ENCODE measurements at places on chromosomes 7 and 10.

GRCh38 chr7:30598121-30598876, 3.6 kb downstream of the GARS1 start:
- DNase-seq, result no peak

DNA sequence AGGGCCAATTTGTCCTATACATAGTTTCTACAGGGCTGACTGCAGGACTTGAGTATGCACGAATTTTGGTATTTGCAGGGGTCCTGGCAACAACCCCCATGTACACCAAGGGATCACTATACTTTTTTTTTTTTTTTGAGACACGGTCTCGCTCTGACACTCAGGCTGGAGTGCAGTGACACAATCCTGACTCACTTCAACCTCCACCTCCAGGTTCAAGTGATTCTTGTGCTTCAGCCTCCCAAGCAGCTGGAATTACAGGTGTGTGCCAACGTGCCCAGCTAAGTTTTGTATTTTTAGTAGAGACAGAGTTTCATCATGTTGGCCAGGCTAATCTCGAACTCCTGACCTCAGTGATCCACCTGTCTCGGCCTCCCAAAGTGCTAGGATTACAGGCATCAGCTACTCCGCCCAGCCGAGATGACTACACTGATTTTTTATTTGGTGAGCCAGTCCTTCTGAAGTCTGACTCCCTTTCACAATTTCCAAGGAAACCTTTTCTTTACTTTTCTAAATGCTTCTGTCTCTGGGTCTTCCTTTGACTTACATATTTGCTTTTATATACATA, 19.8 kb downstream of the CFAP70 start:
- no peak for DNase-seq

- no peak for DNase-seq
Observed at GRCh38 chr7:24670782-24671181, 86.5 kb downstream of the GSDME start.

- DNase-seq, result no peak
Observed at GRCh38 chr7:36507475-36508440, 118.1 kb downstream of the ANLN start.

- DNase-seq, result no peak
Observed at GRCh38 chr7:105759670-105760550, 116.5 kb downstream of the ATXN7L1 start.

DNA sequence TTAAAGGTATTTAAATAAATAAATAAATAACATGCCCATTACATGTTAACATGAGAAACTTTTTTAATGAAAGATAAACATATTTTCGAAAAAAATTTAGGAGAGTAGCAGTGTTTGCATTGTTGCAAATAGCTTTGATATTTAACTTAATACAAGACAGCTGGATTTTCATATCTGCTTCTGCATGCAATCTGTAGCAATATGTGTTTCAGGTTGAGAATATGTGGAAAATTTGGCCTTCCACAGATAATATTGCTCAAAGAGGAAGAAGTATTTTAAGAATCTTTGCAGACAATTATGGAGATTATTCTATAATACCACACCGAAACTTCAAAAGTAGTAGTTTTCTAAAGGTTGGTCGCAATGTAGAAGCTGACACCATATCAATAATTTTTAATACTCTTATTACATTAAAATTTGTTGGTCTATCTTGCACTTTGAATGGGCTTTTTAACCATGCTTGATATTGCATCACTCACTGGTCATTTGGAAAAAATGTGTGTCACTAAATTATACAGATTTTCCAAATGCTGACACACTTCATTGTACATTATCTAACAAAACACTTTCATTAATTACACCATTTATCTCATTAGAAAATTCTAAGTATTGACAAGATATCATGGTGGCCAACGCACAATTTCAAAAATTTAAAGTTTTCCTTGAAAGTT, 229.8 kb upstream of the HDAC9 start:
- no peak for DNase-seq

- no peak for DNase-seq
Observed at GRCh38 chr10:13613519-13613918, 26.8 kb downstream of the PRPF18 start.

GRCh38 chr10:121696854-121697253, 98.6 kb upstream of the FGFR2 start:
- no peak for DNase-seq

GRCh38 chr10:120691625-120692024, 159.5 kb upstream of the WDR11 start:
- no peak for DNase-seq

GRCh38 chr10:1083581-1083980, 27.4 kb downstream of the WDR37 start:
- DNase-seq, result no peak

DNA sequence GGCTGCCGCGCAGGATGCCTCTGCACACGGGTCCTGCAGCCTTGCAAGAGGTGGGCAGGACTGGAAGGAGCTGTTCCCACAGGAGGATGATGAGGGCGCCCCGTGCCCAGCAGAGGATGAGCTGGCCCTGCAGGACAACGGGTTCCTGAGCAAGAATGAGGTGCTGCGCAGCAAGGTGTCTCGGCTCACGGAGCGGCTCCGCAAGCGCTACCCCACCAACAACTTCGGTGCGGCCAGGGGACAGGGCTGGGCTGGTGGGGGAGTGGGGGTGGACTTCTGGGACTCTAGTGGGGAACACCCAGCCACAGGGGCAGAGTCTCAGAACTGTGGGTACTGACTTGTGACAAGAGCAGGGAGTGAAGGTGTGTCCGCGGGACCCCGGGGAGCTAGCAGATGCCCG, 16.0 kb downstream of the ZFYVE27 start:
- no peak for DNase-seq

DNA sequence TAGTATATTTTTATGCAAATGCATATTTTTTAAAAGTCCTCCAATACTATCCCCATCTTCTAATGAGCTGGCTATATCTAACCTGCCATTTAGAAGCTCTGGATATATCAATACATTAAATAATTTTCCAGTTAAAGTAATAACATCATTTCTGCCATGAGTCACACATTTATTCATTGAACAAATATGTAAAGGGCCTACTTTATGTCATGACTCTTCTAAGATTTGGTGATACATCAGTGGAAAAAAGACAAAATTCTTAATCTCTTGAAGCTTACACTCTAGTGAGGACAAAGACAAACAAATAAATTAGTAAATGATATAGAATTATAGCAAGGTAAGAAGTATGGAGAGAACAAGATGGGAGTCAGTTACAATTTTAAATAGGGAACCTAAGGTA, 716.8 kb upstream of the LRRTM3 start:
- DNase-seq, result no peak

GRCh38 chr7:27188386-27189294, 3.6 kb upstream of the HOXA11 start:
- DNase-seq, result no peak

GRCh38 chr10:124691421-124692099, 52.6 kb downstream of the FAM53B start:
- no peak for DNase-seq

GRCh38 chr10:77578583-77579227, 58.9 kb downstream of the KCNMA1 start:
- DNase-seq, result no peak

DNA sequence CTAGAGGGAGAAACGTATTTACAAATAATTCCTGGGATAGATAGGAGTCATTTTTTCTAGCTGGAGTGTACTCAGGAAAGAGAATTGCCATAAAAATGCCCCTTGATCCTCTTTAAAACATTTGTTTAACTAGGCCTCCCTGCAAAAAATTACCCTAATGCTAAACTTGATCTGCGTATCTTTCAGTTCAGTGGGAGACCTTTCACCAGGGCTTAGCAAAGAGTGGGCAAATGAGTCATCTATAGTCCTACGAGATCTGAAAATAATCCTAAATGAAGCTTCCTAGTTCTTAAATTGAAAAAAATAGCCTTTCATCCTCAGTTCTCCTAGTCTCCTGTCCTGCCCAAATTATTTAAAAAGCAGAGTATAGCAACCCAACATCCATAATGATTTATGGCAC, 198.6 kb upstream of the FRMD4A start:
- no peak for DNase-seq

GRCh38 chr10:58488921-58489320, 23.8 kb upstream of the BICC1 start:
- DNase-seq, result no peak

- DNase-seq, result no peak
Observed at GRCh38 chr7:88377434-88377833, 70.7 kb upstream of the STEAP4 start.

- no peak for DNase-seq
Observed at GRCh38 chr7:11726001-11726793, 105.8 kb downstream of the THSD7A start.

DNA sequence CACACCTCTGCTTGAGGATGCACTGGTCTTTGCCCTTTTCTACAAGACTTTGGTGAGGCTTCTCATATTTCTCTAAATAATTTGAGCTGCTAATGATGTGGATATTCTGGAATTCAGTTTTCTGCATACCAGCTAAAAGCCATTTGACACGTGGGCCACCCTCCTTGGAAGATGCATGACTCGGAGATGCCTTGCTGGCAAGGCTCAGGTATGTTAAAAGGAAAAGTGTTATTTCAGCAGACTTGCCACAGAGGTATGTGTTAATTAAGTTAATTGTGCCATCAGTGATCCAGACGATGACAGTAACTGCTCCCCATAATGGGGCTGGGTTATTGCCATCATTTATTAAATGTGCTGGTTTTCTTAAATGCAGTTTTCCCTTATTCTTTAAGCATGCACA, 8.8 kb upstream of the GFRA1 start:
- no peak for DNase-seq

DNA sequence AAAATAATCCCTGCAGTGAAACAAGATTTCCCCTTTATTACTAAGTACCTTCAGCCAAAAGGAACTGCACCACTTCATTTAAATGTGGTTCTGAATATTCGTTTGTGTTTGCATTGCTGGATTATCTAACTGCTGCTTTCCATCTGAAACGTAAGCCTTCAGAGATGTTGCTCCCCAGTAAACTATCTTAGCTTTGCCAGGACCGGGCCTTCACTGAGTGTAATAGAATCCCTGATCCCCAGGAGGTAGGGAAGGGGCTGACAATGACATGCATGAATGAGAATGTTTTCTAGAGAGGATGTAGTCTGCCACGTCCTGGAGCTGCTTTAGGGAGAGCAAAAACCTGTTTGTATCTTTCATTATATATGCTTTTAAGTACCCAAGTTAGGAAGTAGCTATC, 19.5 kb upstream of the INSYN2A start:
- no peak for DNase-seq

DNA sequence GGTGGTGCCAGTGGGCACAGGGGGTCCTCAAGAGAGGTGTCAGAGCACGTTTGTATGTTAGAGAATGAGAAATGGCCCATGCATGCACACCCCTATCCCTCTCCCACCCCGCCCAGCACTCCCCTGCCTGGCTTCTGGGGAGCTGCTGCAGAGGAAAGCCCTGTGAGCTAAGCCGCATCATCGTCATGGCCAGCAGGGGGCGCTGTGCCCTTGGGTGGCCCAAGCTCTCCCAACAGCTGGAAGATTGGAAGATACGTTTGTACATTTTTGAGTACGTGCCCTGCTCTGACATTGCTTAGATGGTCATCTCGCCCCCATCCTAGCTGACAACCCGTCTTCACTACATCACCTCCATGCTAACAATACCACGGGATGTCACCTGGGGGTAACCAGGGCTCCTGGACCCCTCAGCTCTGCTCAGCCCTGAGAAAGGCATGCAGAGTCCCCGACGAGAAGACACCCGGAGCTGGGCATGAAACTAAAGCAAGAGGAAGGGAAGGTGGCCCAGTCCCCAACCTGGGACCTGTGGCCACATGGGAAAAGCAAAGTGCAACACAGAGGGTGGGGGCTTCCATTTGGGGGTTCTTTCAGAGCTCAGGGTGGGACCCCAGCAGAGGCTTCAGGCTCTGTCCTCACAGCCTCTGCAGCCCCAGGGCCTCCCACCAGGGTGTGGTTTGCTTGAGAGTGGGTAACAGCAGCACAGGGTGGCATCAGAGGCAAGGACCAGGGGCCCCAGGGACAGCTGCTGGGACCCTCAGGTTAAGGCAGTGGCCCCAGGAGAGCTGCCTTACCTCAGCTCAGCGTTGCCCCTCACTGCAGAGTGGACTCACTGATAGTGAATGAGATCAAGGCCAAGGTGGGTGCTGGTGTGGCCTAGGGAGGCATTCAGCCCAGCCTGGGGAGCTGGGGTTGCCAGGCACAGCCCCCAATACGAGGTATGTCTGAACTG, 136.6 kb downstream of the PTPN20 start:
- peak; percentile 43 for DNase-seq

GRCh38 chr7:84633-85020, 107.7 kb upstream of the FAM20C start:
- DNase-seq, result no peak

DNA sequence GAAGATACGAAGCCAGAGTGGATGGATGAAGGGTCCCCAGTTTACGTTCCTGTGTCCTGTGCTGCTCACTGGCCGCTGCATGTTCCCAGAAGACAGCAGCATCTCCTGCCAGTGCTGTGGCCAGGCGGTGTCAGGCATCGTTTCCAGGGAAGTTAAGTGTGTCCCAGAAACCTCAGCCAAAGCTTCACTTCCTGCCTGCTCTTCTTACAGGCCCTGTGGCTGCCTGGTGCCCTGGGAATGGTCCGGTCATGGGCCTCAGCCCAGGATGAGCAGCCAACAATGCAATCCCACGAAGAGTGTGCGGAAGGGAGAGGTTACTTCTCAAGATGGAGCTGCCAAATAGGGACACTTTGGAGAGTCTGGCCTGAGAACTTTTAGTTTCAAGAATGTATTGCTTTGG, 99.7 kb upstream of the TARP start:
- no peak for DNase-seq

GRCh38 chr10:11450427-11450826, 161.0 kb downstream of the USP6NL start:
- no peak for DNase-seq

DNA sequence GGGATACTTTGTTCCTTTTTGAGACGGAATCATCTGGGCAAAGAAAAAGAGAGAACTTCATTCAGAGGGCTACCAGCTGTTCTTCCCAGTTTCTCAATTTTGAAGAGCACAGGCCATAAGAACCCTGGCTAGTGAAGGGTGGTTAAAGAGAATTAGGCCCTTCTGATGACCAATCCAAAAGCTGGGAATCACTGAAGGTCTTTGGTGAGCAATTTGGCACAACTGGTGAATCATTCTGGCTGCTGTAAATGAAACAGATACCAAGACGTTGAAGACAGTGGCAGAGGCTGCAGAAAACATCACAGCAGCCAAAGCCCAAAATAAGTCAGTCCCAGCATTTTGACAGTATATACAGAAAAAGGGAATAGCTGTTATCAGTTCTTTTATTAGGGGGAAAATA, 5.1 kb downstream of the RAPGEF5 start:
- no peak for DNase-seq

GRCh38 chr7:28986765-28987110, 28.6 kb upstream of the TRIL start:
- no peak for DNase-seq

GRCh38 chr10:11096422-11096821, 78.8 kb downstream of the CELF2 start:
- DNase-seq, result no peak

GRCh38 chr7:28314841-28315240, 97.5 kb upstream of the CREB5 start:
- DNase-seq, result no peak
